Cardiac fibroblast (primary cell): ENCODE measurements at places on chromosomes 1 and 21.

DNA sequence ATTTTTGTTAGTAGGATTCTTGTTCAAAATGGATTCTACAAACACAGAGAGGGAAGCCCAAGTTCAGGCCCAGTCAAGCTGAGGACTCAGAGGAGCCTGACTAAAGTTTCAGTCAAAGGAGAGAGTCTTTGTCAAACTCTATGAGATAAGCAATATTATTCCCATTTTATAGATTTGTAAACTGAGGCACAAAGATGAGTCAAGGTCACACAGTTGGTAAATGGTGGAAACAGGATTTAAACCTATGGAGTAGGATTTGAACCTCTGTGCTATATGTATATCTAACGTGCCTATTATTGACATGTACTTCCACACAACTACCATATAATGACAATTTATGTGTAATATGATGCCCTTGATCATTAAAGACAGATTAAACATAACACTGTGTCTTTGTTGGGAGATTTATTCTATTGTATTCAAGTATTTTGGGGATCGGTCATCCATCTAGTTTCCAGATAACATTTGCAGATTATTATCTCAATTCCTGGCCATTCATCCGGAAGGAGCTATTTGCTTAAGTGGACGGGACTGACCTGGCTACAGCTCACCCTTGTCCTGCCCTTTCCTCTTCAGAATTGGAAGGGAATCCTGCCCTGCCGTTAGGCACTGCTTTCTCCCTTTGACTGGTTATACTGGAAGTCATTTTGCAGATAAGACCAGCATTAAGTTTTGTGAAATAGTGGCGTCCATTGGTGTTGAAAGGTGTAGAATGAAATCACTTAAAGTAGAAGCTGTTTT lies 86.1 kb upstream of the LMO4 start:
- DNase-seq = no peak

- DNase-seq = no peak
These were observed 1.2 kb downstream of the TEKT2 start for GRCh38 chr1:36085126-36085525.

GRCh38 chr1:6898974-6899539 lies 113.8 kb downstream of the CAMTA1 start:
- peak; percentile 25 for DNase-seq

DNA sequence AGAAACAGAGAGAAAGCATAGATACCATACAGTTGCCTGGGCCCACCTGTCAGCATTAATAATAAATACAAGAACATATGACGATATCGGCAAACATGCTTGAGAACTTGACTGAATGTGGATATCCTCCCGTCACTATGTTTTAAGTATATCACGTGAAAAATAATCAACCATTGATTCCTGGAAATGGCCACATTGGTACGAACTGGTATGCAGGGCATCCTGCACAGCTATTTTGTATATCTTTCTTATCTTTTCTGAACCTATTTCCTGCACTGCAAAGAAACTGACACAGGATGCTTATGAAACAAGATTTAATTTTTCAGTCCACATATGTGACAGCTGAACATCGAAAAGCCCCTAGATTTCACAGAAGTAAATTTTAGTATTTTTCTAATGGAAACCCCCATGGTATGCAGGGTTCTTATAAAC lies 22.8 kb upstream of the RGS1 start:
- DNase-seq = no peak

DNA sequence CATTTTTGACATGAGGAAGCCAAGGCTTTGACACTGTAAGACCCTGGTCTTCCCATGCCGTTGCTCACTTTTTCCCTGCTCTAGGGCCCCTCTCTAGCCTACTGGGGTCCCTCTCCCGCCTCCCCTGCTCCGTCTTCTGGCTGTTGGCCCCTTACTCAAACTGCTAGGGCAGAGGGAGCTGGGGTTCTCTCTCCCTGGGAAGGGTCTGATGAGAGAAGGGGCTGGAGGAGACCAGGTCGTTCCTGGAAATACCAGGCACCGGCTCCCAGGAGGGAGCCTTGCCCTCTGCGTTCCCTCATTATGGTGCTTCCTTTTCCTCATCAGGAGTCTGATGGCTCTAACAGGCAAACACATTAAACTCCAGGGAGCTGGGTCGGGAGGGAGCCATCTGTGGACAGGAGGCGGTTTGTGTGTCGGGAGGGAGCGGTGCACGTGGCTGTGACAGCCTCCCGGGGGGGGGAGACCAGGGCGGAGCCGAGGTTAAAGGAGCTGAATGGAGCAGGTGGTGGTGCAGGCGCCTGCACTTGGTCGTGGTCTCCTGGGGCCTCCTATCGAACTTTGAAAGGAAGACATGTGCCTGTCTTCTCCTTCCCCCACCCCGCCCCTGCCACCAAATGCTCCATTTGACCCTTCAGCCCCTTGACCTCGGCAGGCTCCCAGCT lies 35.4 kb upstream of the LHX4 start:
- DNase-seq = no peak

- DNase-seq = no peak
These were observed 177.4 kb upstream of the NRIP1 start for GRCh38 chr21:15241997-15242736.

DNA sequence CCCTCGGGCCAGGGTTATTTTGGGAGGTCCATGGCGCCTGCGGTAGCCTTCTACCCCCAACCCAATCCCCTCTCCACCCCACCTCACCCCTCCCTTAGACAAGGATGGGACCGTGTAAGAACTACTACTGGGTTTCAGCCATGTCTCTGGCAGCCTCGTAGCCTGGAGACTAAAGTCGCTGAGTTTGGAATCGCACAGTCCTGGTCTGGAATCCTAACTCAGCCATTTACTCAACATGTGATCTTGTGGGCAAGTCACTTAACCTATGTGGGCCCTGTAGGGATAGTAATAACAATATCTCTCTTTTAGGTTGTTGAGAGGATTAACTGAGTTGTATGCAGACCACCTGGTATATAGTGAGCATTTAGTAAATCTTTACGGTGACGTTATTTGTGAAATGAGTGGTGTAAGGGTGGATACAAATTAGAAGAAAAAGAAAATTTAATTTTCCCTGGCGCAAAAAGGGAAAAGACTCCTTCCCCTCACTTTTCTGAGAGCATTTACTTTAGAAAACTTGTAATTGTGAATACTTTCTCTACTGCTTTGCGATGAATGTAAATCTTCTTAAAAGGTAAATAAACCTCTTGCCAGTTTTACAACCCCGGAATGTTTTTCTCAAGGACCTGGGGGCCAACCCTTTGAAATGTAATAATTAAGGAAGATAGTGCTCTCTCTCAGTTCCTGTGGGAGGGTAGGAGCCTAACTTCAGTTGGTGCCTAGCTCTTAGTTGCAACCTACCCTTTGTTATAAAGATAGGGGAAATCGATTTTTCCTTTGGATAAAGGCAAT lies 615 bp upstream of the MRPS15 start:
- DNase-seq = peak; percentile 40

DNA sequence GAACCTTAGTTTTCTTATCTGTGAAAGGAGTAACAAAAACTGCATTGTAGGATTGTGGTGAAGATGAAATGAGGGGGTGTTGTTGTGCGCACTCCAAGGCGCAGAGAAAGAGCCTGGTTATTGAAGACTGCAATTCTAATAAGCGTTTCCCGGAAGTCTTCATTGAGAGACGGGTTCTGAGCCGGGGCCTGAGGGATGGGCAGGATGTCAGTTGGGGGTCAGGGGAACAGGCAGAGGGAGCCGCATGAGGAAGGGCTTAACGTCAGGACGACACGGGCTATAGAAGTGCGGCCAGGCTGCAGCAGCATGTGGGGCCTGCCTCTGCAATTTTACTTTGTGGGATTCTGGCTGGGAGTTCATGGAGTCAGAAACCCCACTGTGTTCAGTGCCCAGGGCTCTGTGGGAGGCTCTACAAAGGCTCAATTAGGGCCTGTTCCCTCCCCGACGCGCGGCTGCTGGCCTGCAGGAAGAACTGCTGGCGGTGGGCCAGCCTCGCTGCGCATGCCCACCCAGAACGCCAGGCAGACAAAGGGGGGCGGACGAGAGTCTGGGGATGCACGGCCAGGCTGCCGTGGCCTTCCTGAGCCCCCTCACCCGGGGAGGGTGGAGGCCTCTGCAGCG lies 20.7 kb downstream of the TRIM62 start:
- peak; percentile 68 for DNase-seq

DNA sequence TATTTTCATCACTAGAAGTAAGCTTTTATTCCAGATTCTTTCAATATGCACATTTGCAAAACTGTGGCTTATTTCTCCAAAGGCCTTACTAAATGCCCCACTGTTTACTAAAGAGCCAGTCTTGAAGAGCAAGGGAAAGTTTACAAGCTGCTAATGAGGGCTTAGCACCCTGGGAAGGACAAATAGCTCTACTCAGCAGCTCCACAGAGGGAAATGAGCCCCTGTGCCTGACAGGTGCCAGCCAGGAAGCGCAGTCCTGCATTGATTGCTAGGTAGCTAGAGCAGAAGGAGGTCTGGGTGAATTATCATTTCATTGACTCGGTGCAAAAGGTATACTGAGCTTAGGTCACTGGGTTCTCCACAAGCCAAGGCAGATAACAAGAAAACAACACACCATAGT lies 307.0 kb downstream of the SETD4 start:
- DNase-seq = no peak
